Nucleus accumbens (tissue), 56 donors: ENCODE measurements at places on chromosomes 5 and 9.

DNA sequence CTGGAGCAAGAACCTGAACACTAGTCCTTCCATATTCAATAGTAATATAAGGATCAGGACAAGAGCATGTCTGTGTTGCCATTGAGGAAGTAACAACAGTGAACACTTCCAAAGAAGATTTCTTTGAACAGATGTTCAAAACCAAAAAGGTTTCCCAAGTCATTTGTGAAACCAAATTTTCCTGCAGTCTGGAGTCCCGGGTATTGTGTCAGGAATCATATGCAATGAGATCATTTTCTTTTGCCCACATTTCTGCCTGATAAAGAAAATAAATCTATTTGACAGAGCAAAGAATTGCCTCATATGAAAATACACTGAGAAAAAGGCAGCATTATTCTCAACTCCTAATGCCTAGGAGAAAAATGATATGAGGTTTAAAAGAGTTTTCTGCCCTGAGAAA, 151.7 kb downstream of the SNX18 start:
- DNase-seq = no peak

DNA sequence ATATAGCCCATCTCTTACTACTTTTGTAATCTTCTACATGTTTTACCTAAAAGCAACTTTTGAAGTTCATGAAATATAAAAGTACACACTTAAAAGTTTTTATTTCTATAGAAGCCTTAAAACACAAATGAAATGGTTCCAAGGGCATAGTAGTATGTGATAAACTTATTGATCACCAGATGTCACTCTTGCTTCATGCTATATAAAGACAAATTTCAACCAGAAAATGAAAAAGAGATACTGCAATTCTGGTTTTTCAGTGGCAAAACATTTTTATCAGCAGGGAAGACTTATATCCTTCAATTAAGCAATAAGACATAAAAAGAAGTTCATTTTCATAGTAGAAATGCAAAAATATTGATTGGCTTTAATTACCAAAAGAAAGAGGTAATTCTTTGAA, 69.4 kb upstream of the FBXL17 start:
- DNase-seq = no peak

DNA sequence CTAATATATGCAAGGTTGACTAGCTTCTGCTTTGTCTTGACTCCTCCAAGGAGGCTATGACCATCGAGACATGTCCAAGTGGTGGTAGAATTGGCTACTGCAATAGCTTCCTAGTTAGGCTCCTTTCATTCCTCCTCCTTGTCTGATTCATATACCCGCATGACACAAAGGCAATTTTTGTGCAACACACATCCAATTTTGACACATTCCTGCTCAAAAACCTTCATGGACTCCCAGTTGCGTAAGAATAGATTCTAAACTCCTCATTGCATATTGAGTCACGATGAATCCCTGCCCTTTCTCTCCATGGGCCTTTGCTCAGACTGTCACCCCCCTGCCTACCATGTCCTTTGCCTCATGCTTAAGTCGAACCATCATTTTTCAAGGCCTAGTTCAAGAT, 344.5 kb downstream of the ACTL7B start:
- DNase-seq = no peak

- DNase-seq = no peak
Observed at GRCh38 chr9:112145886-112146285, 29.2 kb downstream of the SUSD1 start.

DNA sequence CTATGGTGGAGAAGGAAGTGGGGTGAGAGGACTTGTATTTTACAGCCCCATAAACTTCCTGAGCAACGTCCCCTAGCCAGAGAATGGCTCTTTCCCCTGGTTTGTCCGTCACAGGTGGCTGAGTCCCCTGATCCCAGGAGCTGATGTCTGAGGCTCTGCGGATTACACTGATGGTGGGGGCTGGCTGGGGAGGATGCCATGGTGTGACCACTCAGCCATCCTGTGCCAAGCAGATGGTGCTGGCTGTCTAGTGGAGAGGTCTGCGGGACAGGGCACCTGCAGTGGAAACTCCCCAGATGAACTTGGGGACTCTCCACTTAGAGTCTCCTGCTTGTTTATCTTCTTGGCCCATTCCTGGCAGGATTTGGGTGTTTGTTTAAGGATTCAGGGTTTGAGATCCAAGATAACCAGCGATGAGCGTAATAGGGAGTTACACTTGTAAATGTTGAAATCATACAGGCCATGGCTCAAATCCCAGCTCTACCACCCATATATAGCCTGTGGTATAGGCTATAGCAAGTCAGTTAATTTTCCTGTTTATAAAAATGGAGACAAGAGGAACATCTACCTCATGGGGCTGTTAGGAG, 4.7 kb upstream of the PTGS1 start:
- no peak for DNase-seq

GRCh38 chr5:573206-573605, 38.9 kb upstream of the CEP72 start:
- no peak for DNase-seq

DNA sequence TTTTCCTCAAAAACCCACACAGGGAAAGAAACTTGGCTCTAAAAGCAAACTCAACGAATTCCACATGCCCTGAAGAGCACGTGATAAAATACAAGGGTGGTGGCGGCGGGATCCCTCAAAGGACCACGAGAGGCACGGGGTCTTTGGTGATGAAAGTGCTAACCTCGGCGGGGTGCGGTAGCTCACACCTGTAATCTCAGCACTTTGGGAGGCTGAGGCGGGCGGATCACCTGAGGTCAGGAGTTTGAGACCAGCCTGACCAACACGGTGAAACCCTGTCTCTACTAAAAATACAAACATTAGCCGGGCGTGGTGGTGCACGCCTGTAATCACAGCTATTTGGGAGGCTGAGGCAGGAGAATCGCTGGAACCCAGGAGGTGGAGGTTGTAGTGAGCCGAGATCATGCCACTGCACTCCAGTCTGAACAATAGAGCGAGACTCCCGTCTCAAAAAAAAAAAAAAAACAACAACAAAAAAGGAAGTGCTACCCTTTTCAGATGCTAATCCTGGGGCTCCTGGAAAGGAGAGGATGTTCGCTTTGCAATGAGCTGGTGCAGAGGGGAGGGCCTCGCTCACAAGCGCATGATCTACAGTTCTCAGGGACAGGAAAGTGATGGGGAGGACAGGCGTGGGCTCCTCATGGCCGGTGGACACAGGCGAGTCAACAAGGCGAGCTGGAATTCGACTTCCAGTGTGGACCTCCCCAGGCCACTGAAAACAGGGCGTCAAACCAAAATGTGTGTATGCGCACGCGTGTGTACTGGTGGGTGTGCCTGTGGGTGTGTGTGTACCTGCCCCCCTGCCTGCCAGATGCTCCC, 54.1 kb downstream of the USP20 start:
- no peak for DNase-seq

DNA sequence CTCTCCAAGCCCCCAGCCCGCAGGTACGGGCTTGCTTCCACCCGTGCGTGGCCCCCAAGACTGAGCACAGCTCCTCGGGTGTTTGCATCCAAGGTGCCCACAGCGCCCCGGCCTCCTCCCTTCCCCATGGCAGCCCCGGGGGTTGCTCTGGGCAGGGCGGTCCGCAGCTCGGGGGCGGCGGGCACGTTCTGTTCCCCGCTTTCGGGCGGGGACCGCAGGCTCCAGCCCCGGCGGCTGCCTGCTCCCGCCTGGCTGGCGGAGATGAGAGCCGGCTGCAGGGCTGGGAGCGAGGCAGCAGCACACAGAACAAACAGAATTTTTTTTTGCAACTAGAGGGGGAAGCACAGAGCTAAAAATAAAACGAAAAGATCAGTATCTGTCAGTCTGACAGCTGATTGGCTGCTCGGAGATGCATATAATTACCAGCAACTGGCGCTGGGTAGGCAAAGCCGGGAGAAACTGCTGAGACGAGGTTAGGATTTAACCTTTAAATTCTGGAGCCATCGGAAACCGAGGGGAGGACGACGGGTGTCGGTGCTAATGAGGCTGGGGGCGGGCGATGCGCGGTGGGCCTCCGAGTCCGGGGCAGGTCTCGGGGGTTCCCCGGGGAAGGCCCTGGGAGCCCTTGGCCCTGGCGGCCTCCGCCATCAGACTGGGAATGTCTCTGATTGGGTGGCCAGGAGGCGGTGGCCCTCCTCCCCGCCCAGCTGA, 142.7 kb upstream of the IER5L start:
- peak; percentile 58 for DNase-seq

GRCh38 chr5:169980418-169981053, at the start of gene INSYN2B:
Gene INSYN2B (minus strand): TSS chr5:169980495. CDS start chr5:169883898, 96,597 bp downstream.
- peak; percentile 81 for DNase-seq

- no peak for DNase-seq
Observed at GRCh38 chr9:114069476-114070187, 8.5 kb downstream of the AMBP start.

DNA sequence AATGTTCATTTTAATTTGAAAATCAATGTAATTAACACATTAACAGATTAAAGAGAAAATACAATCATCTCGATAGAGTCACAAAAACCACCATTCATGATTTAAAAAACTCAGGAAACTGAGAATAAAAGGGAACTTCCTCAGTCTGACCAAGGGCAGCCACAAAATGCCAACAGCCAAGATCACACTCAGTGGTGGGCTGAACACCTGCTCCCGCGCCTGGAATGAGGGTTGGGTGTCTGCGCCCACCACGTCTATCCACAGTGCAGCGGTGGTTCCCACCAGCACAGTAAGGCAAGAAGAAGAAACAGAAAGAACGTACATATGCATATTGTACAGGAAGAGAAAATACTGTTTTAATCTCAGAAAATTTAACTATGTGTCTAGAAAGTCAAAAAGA, 11.7 kb upstream of the NSMF start:
- DNase-seq = no peak

- no peak for DNase-seq
Observed at GRCh38 chr9:78453450-78453849, 156.5 kb downstream of the PSAT1 start.

DNA sequence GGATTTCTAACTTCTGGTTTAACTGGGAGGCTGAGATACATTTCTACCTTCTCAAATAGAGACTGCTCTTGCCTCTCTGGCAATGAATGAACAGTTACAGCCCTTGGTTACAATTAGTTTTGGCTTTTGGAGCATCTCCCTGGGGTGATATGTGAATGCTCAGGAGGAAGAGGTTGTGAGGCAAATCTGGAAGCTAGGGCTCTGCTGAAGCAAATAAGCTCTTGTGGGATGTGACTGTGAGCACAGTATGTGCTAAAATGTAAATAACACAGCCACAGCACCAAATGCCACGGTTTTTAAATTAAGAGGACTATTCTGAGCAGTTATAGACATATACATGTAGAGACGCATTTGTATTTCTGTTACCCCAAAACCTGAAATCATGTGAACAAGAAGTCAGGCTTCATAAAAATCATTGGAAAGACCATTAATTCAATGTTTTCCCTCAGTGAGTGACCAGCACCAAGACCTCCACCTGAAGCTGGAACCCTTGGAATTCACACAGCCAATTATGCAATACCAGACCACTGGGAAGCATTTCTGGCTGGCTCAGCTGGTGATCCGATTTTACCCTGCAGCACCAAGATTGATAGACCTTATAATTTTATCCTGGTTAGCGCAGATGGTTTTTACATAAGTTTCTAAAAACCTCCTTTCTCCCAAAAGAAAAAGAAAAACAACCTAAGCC, 3.0 kb upstream of the SLC44A1 start:
- DNase-seq = no peak

DNA sequence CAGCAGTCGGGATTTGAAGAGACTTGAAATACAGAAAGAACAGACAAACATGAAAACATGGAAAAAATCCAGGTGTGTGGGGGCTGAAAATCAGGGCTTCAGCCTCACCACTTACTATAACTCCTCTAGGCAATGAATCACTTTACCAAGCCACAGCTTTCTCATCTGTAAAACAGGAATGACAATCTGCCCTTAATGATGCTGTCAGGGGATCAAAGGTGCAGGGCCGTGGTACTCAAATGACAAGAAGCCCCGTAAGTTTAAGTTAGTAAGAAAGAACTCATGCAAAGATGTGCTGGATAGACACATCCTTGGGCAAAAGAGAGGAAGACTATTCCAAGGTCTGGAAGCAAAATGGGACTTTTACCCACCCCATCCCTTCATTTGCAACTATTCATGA, 34.7 kb downstream of the FBXW2 start:
- no peak for DNase-seq

DNA sequence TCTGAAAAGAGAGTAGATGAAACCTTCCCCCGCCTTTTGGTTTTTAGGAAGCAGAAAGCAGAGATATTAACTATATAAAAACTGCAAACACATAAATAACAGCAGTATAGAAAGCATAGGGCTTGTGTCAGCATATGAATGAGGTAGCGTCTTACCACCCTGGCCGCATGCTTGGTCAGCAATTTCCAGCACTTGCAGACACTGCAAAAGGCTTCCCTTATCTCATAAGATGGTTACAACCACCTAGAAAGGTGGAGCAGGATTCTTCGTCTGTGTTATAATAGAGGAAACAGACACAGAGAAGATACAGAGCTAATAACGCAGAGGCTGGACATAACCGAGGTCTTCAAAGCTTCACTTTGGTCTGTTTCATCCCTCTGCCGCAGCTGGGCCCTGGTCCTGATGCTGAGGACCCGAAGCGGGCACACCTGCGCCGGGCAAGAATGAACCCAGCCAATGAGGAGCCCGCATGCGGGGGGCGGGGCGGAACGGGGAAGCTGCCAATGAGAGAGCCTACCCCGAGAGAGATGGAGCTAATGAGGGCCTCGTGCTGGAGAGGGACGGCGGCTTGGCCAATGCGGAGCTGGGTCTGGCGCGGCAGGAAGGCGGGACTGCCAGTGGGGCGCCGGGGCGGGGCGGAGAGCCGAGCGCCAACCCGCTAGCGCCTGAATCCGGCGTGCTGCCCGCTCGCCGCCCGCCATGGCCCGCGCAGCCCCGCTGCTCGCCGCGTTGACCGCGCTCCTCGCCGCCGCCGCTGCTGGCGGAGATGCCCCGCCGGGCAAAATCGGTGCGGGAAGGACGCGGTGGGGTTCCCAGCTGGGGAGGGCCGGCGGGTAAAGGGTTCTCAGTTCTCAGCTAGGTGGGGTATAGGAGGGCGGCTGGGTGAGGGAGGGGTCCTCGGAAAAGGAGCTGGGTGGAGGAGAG, at the start of gene PCYOX1L:
Gene PCYOX1L (plus strand): TSS at position 677 of the 924 bp plus-strand sequence. CDS start 23 bp downstream, at position 700.
- DNase-seq = peak; percentile 95

DNA sequence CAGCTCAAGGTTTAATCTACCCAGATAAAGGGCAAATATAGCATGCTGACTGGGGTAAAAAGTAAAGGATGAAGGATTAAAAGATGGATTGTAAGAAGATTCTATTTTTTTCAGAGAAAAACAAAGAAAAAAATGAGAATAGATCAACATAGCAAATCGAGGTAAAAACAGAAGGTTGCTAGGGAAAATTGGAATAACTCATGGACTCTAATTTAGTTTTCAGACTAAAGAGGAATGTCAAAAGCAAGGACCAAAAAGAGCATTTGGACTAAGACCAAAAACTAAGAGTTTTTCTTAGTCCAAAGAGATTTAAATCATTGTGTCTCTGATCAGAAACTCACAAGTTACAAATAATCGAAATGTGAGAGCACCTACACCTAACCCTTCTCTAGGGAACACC, 250.7 kb upstream of the PTPRD start:
- DNase-seq = no peak
